ENCODE measurements at places on chromosomes 16 and 17.

GRCh38 chr16:30628628-30629540 lies 18.7 kb upstream of the ZNF689 start:
- peak; percentile 68 for DNase-seq

DNA sequence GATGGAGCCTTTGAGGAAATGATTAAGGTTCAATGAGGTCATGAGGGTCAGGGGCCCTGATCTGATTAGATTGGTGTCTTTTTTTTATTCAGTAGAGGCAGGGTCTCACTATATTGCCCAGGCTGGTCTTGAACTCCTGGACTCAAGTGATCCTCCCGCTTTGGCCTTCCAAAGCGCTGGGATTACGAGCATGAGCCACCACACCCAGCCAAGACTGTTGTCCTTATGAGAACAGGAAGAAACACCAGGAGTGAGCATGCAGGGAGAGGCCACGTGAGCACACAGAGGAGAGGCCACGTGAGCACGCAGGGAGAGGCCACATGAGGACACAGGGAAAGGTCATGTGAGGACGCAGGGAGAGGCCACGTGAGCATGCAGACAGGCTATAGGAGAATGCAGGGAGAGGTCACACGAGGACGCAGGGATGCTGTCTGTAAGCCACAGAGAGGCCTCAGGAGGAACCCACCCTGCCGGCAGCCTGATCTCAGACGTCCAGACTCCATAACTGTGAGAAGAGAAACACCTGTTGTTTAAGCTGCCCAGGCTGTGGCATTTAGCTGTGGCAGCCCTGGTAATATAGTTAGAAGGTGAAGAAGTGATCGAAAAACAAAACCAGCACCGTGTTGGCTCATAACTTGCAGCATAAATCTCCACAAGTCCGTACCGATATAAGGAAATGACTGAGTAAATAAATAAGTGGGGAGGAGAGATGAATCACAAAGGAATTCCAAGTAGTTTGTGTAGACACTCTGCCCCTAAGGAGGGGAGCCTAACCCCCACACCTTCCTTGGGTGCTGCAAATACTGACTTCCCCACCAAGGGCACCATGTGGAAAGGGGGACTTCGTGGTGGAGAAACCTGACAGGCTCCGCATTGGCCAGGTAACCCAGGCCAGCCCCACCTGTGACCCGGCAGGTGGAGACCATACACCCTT lies 14.6 kb upstream of the CSNK1D start:
- no peak for DNase-seq

DNA sequence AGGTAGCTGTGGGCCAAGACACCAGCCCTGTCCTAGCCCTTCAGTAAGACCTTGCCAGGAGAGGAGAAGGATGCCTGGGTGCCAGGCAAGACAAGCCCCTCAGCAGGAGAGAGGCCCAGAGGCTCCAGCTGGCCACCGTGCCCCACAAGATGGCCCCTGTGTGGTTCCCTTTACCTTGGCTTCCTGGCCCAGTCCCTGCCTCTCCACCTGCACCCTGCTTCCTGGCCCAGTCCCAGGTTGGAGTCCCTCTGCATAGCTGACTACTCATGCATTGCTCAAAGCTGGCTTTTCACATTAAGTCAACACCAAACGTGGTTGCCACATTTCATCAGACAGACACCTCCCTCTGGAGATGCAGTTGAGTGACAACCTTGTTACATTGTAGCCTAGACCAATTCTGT lies 4.0 kb downstream of the SYNGR3 start:
- DNase-seq = no peak

- no peak for DNase-seq
Measured at GRCh38 chr16:79601092-79601930, 774 bp upstream of the MAF start.

GRCh38 chr16:73545755-73546154 lies 497.8 kb upstream of the ZFHX3 start:
- no peak for DNase-seq

GRCh38 chr16:67364600-67365235 lies 28.6 kb downstream of the TPPP3 start:
- no peak for DNase-seq

DNA sequence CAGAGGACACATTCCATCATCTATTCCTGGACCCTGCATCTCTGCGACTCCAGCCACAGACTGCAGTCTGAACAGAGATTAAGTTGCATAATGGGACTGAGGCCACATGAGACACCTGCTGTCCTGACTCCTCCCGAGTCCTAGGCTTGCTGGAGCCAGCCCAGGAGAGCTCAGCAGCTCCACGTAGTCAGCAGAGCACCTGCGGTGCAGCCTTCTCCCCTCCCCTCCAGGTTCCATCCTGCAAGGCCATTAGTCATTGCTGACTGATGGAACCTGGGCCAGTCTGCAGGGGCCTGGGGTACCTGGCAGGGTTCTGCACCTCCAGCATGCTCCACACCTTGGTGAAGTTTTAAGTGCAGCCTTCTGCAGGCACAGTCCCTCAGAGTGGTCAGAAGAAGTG lies 76.7 kb downstream of the PLD6 start:
- no peak for DNase-seq

DNA sequence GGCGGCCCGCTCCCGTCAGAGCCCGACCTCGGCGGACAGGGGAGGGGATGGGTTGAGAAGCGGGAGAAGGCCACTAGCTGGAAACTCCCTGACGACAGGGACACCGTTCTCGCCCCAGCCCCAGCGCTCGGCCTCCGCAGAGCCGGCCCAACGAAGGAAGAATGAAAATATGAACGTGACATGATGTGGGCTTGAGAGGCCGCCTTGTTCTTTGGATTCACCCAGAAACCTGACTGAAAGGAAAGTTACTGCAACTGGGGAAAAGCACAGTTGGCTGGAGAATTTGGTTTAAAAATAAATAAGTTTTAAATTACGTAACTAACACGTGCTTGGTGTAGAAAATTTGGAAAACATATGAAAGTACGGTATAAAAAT lies 21.1 kb downstream of the NPTX1 start:
- DNase-seq = peak; percentile 8

GRCh38 chr17:82338858-82339633 lies 5.5 kb upstream of the SECTM1 start:
- DNase-seq = no peak

DNA sequence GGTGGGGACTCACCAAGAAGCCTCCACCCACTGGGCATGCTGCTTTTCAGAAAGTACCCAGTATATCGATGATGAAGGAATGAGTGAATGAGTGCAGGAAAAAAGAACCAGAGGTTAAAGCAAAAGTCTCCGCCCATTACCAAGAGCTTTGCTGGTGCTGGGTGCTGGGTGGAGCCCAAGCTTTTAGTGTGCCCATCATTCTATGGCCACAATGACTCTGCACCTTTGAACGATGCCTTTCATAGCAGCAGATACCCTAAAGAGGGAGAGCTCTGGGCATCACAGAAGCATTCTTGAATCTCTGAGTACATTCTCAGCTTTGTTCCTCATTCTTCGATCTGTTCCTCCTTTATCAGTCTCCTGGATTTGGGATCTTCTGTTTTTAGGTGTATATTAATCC lies 450.7 kb upstream of the CCL2 start:
- DNase-seq = no peak

GRCh38 chr17:4806456-4806776 lies 536 bp upstream of the PLD2 start:
- DNase-seq = no peak

DNA sequence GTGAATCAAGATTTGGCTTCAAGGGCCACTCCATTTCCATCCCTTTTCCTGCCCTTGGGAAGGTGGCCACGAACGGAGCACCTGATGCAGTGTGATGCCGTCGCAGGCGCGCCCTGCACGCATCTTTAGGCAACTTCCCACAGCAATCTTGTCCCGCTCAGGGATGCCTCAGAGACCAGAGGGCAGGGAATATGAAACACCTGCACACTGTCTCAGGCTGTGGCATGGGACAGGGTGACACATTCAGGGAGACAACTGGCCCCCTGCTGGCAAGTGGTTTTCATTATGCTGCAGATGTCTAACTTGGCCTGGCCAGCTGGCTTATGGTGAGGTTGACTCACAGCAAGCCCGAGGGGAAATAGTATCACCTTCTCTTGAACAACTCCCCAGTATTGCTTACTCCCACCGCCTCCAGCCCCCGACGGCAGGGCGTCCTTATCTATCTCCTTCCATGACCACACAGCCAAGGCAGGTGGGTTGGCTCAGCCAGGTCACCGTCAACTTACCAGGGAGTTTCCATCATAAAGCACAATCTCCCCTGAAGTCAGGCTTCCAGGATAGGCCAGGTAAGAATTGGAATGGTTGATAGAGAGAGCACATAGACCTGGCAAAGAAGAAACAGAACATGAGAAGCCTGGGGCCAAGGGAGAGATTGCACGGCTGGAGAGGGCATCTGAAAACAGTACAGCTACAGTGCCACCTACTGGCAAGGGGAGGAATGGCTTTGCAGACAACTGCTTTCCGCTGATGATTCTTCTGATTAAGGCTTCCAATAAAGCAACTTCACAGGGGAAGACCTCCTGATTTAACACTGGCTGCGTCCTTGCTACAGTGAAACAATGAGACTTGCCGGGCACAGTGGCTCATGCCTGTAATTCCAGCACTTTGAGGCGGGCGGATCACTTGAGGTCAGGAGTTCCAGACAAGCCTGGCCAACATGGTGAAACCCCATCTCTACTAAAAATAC lies 21.1 kb downstream of the WIPI1 start:
- DNase-seq = peak; percentile 62

DNA sequence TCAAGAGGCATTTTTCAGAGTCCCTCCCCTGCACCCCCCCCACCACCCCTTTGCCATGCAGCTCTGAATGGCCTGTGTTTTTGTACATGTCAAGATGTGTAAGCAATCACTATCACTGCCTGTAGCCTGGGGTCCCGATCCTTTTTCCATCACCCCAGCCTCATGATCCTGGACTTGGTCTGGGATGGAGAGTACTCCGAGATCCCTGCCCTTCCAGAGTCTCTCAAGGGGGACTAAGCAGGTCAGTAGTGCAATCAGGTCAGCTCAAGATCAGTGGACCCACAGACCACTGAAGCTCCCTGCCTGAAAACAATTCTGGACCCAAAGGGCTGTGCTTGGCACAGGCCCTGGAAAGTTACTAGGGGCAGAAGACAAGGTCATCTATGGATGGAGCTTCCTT lies 7.5 kb upstream of the GJD3 start:
- no peak for DNase-seq

DNA sequence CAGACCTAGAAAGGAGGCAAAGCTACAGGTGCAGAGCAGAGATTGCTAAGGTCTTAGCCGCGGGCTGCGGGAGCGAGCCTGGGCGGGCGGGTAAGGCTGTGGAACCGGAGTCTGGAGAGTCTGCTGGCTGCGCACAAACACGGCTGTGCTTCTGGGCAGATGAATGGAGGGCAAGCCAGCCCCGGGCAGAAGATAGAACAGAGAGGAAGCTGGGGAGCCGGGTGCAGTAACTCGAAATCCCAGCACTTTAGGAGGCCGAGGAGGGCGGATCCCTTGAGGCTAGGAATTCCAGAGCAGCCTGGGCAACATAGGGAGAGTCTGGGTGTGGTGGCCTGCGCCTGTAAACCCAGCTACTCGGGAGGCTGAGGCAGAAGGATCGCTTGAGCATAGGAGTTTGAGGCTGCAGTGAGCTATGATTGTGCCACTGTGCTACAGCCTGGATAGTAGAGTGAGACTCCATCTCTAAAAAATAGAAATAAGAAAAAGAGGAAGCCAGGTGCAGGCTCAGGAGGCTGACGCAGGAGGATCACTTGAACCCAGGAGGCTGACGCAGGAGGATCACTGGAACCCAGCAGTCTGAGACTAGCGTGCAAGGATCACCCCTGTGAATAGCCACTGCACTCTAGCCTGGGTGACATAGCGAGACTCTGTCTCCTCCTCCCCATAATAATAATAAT lies 56.3 kb downstream of the PITPNC1 start:
- no peak for DNase-seq

DNA sequence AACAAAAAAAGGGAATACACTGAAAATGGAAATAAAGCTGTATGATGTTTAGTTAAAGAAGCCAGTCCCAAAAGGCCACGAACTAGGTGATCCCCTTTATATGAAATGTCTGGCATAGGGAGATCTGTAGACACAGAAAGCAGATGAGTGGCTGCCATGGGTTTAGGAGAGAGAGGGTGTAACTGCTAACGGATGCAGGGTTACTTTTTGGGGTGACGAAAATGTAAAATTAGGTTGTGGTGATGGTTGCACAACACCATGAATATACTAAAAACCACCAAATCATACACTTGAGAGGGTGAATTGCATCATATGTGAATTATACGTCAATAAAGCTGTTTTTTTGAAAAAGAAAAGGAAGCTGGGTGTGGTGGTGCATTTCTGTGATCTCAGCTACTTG lies 99.6 kb downstream of the ADCY9 start:
- DNase-seq = no peak

Measured in stimulated activated CD8-positive, alpha-beta memory T cell treated with anti-CD3 and anti-CD28 coated beads, Interleukin-4, amount 100 ng/mL, for 4 hours (primary cell).